ENCODE measurements at places on chromosomes 13 and 19. TPM values are rescaled to one million over a fixed set of nuclear protein-coding genes. Genes with fewer than 3 reads are reported as not detected.

The DPF1 gene
- 6.3 TPM for polyA plus RNA-seq

The ICAM1 gene
- 18.3 TPM for polyA plus RNA-seq

The CLEC11A gene
- 152 TPM for polyA plus RNA-seq

The RUBCNL gene
- polyA plus RNA-seq = 0.03 TPM

The ZNF439 gene
- polyA plus RNA-seq = 4.8 TPM

The ZFP14 gene
- polyA plus RNA-seq = 0.46 TPM

The CCL25 gene
- not detected for polyA plus RNA-seq

The ZNF426 gene
- 4.4 TPM for polyA plus RNA-seq

The ICAM4 gene
- polyA plus RNA-seq = 4.0 TPM

The SCEL gene
- polyA plus RNA-seq = not detected

The ZNF534 gene
- polyA plus RNA-seq = not detected

The TPTE2 gene
- polyA plus RNA-seq = not detected

GRCh38 chr13:41568972-41569351 lies 111.6 kb downstream of the RGCC start:
- DNase-seq = peak; percentile 70
- H3K4me1 ChIP-seq = peaks cover 7% of the 10 kb centered on the region
- no peaks in the 10 kb centered on the region for H3K27me3 ChIP-seq
- H3K27ac ChIP-seq = no peak overlapping the region

- no peak for DNase-seq
- H3K4me1 ChIP-seq = no peaks in the 10 kb centered on the region
- H3K27me3 ChIP-seq = no peaks in the 10 kb centered on the region
- H3K4me3 ChIP-seq = no peak overlapping the region
- H3K27ac ChIP-seq = no peak overlapping the region
- H3K36me3 ChIP-seq = peaks cover 19% of the 10 kb centered on the region
Measured at GRCh38 chr19:48230555-48231129, 25.1 kb downstream of the CARD8 start.

GRCh38 chr13:20175907-20176652 lies 15.2 kb upstream of the GJA3 start:
- H3K4me3 ChIP-seq = no peak overlapping the region
- peak overlapping the region; percentile 83 for H3K27ac ChIP-seq
- peaks cover 6% of the 10 kb centered on the region for H3K27me3 ChIP-seq
- peaks cover 14% of the 10 kb centered on the region for H3K4me1 ChIP-seq
- H3K36me3 ChIP-seq = no peaks in the 10 kb centered on the region
- no peak for DNase-seq

- no peaks in the 10 kb centered on the region for H3K27me3 ChIP-seq
- no peak within 1 kb of the TSS for H3K27ac ChIP-seq
- no peaks in the 10 kb centered on the region for H3K36me3 ChIP-seq
- no peaks in the 10 kb centered on the region for H3K4me1 ChIP-seq
- no peak for DNase-seq
Measured at GRCh38 chr19:2867025-2867991, at the start of gene ZNF556. ZNF556 (plus strand) TSS chr19:2867335; CDS start chr19:2867422, 87 bp downstream.

- H3K27ac ChIP-seq = no peak overlapping the region
- H3K27me3 ChIP-seq = no peaks in the 10 kb centered on the region
- H3K4me3 ChIP-seq = no peak overlapping the region
- H3K4me1 ChIP-seq = no peaks in the 10 kb centered on the region
- no peak for DNase-seq
Measured at GRCh38 chr13:112245179-112245724, 130.9 kb upstream of the SPACA7 start.

GRCh38 chr13:93727211-93728141 lies 500.9 kb downstream of the GPC6 start:
- no peak overlapping the region for H3K4me3 ChIP-seq
- peaks cover 17% of the 10 kb centered on the region for H3K4me1 ChIP-seq
- peak; percentile 82 for DNase-seq
- H3K36me3 ChIP-seq = no peaks in the 10 kb centered on the region

DNA sequence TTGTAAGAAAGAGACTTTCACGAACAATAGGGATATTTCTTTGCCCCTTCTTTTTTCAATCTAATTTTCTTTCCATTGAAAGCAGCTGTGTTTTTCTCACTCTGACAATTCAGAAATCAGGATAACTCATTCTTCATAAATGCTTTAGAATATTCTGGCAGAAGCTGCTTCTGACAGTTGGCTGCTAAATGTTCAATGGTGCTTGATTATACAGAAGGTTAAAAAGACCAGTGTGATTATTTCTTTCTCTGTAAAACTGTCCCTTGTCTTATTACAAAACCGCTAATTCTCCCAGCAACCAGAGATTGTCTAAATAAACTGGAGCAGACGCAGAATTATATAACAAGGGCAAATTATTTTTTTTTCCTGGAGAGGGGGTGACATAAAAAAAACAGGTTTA lies 394.4 kb downstream of the SPRY2 start:
- no peak overlapping the region for H3K4me3 ChIP-seq
- H3K27me3 ChIP-seq = no peaks in the 10 kb centered on the region
- no peak overlapping the region for H3K27ac ChIP-seq
- no peak for DNase-seq
- no peaks in the 10 kb centered on the region for H3K36me3 ChIP-seq

GRCh38 chr19:41563854-41564514 lies 12.0 kb upstream of the CEACAM21 start:
- H3K27ac ChIP-seq = no peak overlapping the region
- no peaks in the 10 kb centered on the region for H3K4me1 ChIP-seq
- no peak for DNase-seq
- no peaks in the 10 kb centered on the region for H3K36me3 ChIP-seq
- no peak overlapping the region for H3K4me3 ChIP-seq
- peaks cover 20% of the 10 kb centered on the region for H3K27me3 ChIP-seq

- no peaks in the 10 kb centered on the region for H3K4me1 ChIP-seq
- no peaks in the 10 kb centered on the region for H3K36me3 ChIP-seq
- DNase-seq = no peak
- no peak overlapping the region for H3K4me3 ChIP-seq
Measured at GRCh38 chr13:70662231-70662940, 554.1 kb upstream of the KLHL1 start.

- H3K4me1 ChIP-seq = peaks cover 6% of the 10 kb centered on the region
- no peak overlapping the region for H3K4me3 ChIP-seq
- no peak overlapping the region for H3K27ac ChIP-seq
- no peaks in the 10 kb centered on the region for H3K27me3 ChIP-seq
Measured at GRCh38 chr19:53195265-53195903, 2.2 kb upstream of the ZNF665 start.

DNA sequence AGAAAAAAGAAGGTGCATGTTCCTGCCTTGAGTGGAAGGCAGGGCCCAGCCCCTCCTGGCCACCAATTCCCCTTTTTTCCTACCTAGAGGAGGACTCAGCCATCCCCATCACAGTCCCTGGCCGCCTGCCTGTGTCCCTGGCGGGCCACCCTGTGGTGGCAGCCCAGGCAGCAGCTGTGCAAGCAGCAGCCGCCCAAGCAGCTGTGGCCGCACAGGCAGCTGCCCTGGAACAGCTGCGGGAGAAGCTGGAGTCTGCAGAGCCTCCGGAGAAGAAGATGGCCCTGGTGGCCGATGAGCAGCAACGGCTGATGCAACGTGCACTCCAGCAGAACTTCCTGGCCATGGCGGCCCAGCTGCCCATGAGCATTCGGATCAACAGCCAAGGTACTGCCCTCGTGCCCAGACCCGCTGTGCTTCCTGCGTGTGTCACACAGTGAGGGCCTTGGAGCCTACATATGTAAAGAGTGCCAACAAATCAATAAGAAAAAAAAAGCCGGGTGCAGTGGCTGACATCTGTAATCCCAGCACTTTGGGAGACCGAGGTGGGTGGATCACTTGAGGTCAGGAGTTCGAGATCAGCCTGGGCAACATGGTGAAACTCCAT lies 17.6 kb upstream of the WDR18 start:
- no peak for DNase-seq
- no peak overlapping the region for H3K27ac ChIP-seq
- peaks cover 69% of the 10 kb centered on the region for H3K36me3 ChIP-seq
- H3K4me1 ChIP-seq = peaks cover 5% of the 10 kb centered on the region
- no peak overlapping the region for H3K4me3 ChIP-seq

- H3K27me3 ChIP-seq = no peaks in the 10 kb centered on the region
- H3K36me3 ChIP-seq = no peaks in the 10 kb centered on the region
- no peak overlapping the region for H3K27ac ChIP-seq
- H3K4me1 ChIP-seq = no peaks in the 10 kb centered on the region
- DNase-seq = no peak
Measured at GRCh38 chr13:94033098-94033497, 446.4 kb downstream of the DCT start.

- no peak for DNase-seq
- no peaks in the 10 kb centered on the region for H3K4me1 ChIP-seq
- H3K4me3 ChIP-seq = no peak overlapping the region
- no peak overlapping the region for H3K27ac ChIP-seq
- H3K36me3 ChIP-seq = no peaks in the 10 kb centered on the region
- no peaks in the 10 kb centered on the region for H3K27me3 ChIP-seq
Measured at GRCh38 chr13:64327505-64328194, 2902.5 kb downstream of the PCDH9 start.

GRCh38 chr19:10998045-10998533 lies 37.3 kb downstream of the SMARCA4 start:
- no peak overlapping the region for H3K27ac ChIP-seq
- peaks cover 63% of the 10 kb centered on the region for H3K36me3 ChIP-seq
- H3K27me3 ChIP-seq = no peaks in the 10 kb centered on the region
- peaks cover 1% of the 10 kb centered on the region for H3K4me1 ChIP-seq

DNA sequence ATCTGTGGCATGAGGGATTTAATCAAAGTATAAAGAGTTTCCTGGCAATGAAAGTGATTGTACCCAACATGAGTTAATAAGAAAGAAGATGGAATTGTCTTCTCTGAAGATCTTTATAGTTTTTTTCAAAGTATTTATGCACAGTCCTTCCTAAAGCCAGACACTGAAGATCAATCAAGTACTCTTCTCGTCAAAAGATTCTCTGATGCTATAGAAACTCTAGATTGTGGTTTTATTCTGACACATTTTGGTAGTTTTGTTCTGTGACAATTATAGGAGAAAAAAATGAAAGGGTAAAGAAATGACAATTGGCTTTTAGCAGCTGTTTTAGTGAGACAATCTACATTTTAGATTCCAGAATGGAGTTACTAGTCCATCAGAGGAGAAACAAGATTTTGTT lies 10.4 kb upstream of the ENOX1 start:
- no peaks in the 10 kb centered on the region for H3K4me1 ChIP-seq
- no peak for DNase-seq
- peaks cover 3% of the 10 kb centered on the region for H3K27me3 ChIP-seq
- H3K36me3 ChIP-seq = no peaks in the 10 kb centered on the region

GRCh38 chr13:72728290-72728605 lies 525 bp downstream of the BORA start:
- no peaks in the 10 kb centered on the region for H3K36me3 ChIP-seq
- no peaks in the 10 kb centered on the region for H3K27me3 ChIP-seq
- peak overlapping the region; percentile 83 for H3K4me3 ChIP-seq

DNA sequence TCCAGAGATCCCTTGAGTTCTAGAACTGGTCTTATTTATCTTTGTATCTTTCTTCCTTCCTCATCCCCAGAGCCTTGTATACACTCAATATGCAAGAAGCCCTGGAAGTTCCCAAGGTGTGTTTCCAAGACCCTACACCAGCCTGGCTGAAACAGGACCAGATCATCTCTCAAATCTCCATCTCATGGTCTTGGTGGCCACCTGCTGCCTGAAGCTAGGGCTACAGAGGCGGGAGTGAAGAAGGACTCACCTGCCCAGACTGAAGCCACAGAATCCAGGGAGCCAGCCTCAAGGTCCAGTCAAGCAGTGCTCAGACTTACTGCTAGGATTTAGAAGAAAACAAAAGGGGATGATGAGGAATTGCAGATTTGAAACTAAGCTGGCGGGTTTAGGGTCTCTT lies 6.1 kb upstream of the CYSLTR2 start:
- H3K4me3 ChIP-seq = no peak overlapping the region
- H3K27ac ChIP-seq = no peak overlapping the region
- H3K4me1 ChIP-seq = no peaks in the 10 kb centered on the region

DNA sequence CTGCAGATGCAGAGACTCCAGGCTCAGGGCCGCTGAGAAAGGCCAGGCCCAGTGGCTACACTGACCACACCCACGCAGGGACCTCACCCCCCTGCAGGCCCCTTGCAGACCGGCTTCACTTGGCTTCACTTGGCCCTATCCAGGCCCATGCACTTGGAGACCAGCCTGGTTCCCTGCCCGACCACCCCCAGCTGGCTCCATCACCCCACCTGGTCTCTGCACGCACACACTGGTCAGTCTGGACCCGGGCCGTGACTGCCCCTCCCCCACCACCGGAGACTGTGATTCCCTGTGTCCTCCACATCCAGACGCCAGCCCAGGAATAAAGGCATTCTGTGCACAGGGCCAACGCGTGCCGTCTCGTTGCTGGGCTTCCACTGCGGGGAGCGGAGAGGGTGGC lies 4.9 kb upstream of the EBI3 start:
- peaks cover 6% of the 10 kb centered on the region for H3K27me3 ChIP-seq
- no peak for DNase-seq
- H3K4me3 ChIP-seq = no peak overlapping the region

DNA sequence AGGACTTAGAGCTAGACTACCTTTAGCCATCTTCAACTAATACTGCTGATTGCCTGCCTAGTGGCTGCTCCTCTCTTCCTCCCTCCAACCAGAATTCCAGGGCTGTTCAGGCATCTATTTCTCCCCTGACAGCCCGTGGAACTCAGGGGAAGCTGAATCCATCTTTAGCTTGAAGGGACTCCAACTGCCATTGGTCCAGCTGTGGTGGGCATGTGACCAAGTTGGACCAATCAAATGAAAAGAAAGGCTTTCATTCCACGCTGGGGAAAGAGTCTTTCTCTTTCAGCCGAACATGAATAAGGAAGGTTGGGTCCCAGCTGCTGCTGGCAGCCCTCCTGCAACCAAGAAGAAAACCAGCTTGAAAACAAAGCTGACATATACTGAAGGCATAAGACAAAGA lies 168.5 kb upstream of the OBI1 start:
- no peak overlapping the region for H3K4me3 ChIP-seq
- no peak overlapping the region for H3K27ac ChIP-seq
- no peak for DNase-seq
- no peaks in the 10 kb centered on the region for H3K4me1 ChIP-seq
